EH (cell line): ENCODE measurements at places on chromosomes 16 and 17.

GRCh38 chr17:67151717-67152116 is 93.3 kb downstream of the HELZ start:
- peak; percentile 81 for DNase-seq

DNA sequence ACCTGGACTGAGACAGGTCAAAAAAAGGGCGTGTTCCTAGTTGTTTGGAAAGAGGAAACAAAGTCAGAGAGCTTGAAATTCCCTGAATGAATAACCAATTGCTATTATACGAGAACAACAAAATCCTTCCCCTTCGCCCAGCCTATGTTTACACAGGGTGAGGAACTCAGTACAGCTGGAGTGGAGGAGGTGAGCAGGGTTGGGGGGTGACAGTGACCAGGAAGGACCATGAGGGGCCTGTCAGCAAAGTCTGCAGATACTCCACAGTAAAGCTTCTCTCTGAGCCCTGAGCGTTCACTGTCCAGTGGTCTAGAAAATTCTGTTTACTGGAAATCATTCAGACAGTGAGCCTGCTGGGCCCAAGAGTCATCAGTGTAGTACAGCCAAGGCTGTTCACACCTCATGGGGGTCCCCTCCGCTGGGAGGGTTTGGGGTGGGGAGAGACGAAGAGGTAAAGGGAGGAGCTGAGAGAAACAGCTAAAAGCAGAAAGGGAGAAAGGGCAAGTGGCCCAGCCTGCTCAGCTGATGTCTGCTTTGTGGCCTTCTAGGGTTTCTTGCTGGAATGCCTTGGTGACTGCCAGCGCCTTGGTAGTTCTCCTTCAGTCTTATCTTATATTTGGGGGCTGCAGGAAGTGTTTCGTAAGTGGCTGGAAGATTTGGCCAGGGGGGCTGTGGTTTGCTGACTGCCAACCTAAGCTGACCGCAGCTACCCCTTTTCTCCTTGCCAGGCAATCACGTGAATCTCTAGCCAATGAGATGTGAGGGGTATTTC is 5.7 kb downstream of the DUSP3 start:
- DNase-seq, result no peak

DNA sequence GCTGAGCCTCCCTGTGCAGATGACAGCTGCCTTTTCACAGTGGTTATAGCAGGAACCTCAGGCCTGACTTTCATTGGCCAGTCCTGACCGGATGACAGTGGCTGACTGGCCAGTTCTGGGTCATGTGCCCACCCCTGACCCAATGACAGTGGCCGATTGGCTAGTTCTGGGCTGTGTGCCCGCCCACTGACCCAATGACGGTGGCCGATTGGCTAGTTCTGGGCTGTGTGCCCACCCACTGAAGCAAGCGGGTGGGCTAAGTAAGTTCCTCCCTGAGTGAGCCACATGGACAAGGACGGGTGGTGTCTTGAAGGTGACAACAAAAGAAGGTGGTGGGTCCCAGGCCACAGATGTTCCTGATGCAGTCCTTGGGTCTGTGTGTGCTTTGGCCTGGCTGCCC is 9.5 kb downstream of the DEF8 start:
- peak; percentile 46 for DNase-seq

GRCh38 chr16:84780544-84781376 is 39.0 kb upstream of the CRISPLD2 start:
- no peak for DNase-seq

GRCh38 chr16:15055141-15056053 is 477 bp downstream of the NTAN1 start:
- DNase-seq, result peak; percentile 25

- peak; percentile 46 for DNase-seq
Observed at GRCh38 chr16:9060225-9060624, 31.2 kb upstream of the HAPSTR1 start.

DNA sequence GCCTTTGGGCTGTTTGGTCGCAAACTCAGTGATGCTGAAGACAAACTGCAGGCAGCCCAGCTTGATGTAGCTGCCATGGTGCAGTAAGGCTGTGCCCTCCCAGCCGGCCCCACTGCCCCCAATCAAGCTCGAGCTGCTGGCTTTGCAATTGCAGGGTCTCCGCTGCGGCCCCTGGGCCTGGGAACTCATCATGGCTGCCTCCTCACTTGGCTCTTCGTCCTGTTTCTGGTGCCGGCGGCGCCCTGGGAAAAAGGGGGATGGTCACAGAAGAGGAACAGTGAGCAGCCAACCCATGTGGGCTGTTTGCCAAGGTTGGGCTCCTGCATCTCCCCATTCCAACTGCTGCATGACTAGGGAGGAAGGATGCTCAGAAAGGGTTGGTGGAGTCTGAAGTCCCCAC is 3.4 kb upstream of the DHRS13 start:
- DNase-seq, result no peak

- no peak for DNase-seq
Observed at GRCh38 chr16:8178271-8178670, 412.0 kb downstream of the TMEM114 start.

- DNase-seq, result no peak
Observed at GRCh38 chr17:11742886-11743285, 144.6 kb downstream of the DNAH9 start.

- peak; percentile 86 for DNase-seq
Observed at GRCh38 chr16:30051518-30051917, 14.0 kb upstream of the ALDOA start.

- no peak for DNase-seq
Observed at GRCh38 chr17:72671016-72671415, 421.5 kb downstream of the SLC39A11 start.

DNA sequence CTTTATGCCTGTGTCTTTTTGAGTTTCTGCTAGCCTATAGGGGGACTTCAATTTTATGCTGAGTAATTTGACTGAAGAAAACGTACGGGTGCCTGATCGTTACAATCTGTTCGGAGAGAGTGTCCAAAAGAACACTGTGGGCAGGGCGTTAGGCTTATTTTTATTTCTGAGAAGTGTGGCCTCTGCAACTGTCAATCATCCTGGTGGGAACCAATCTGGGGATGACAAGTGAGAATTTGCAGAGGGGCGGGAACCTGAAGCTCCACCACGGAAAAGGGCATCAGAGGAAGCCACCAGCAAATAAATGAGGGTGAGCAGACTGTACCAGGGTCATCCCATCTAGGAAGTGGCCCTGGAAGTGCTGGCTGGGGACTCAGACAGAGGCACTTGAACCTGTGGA is 12.0 kb upstream of the CDYL2 start:
- DNase-seq, result no peak

- DNase-seq, result peak; percentile 38
Observed at GRCh38 chr17:7354262-7354843, 603 bp upstream of the TMEM95 start.

GRCh38 chr17:33079201-33079600 is 87.6 kb downstream of the SPACA3 start:
- DNase-seq, result no peak
